Liver (tissue), 10 donors: ENCODE measurements at places on chromosomes 13 and 19.
A peak's percentile ranks its signal among the peaks of the same experiment; 100 is the strongest.

DNA sequence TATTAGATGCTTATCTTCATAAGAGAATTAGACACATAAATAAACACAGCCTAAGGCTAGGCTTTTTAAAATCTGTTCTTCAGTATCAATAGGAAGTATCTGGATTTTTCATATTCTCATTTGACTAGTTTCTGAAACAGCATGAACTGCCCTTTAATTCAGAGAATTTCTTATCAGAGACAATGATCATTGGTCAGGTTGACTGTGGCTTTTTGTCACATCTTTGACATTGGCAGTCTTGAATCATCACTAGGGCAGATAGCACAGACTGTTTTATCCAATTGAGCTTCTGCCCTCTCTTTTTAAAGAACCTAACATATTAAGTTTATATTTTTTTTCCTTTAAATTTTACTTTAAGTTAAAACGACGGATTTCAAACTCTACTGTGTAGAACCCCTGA lies 59.6 kb downstream of the DPY19L3 start:
- DNase-seq, result no peak

GRCh38 chr13:71149046-71149445 lies 718.0 kb downstream of the DACH1 start:
- no peak for DNase-seq

GRCh38 chr13:97369261-97369893 lies 64.6 kb upstream of the RAP2A start:
- no peak for DNase-seq

DNA sequence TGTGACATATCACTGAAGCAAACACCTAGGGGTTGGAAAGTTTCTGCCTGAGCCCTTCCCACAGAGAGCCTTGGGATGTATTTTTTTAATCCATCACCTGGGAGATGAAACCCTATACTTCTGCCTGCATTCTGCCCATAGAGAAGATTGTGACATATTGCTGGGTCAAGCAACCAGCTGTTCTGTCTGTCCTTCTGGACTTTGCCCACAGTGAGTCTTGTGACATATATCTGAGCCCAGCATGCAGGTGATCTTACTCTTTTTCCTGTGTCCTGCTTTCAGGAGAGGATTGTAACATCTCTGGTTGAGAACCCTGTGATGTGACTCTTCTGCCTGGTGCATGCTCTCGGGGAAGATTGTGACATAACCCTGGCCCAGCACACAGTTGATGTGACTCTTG lies 24.9 kb upstream of the ZNF681 start:
- no peak for DNase-seq

GRCh38 chr19:18204394-18205199 lies 755 bp upstream of the RAB3A start:
- DNase-seq, result no peak

GRCh38 chr13:26861941-26862340 lies 101.4 kb upstream of the GPR12 start:
- DNase-seq, result no peak

DNA sequence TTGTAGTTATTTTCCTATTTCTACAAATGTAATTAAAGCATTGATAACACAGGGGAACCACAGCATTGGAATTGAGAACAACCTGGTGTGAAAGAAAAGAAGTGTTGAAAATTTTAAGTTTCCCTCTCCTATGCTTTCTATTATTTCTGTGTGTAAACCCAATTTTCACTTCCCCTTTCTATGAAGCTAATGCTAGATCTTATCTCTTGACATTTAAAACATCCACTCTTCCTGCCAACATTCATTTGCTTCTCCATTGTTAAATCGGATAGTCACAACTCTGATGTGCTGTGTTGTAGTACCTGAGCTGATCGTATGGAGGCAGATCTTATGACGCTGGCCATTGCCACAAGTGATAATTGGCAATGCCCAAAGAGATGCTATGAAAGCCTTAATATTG lies 203.0 kb downstream of the ITGBL1 start:
- no peak for DNase-seq

GRCh38 chr19:40392894-40393517 lies 3.0 kb upstream of the HIPK4 start:
- no peak for DNase-seq

DNA sequence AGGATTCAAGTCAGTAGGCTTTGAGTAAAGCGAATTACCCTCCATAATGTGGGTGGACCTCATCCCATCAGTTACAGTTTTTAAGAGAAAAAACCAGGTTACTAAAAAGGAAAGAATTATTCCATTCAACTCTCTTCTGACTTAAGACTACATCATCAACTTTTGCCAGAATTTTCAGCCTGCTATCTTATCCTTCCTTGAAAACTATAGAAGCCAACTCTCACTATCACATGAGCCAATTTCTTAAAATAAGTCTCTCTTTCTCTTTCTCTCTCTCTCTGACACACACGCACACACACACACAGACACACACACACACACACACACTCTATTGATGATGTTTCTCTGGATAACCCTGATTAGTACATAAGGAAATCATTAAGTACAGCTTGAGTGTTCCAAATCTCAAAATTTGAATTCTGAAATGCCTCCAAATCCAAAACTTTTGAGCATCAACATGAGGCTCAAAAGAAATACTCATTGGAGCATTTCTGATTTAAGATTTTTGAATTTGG lies 217.0 kb upstream of the PRR20A start:
- DNase-seq, result no peak

- no peak for DNase-seq
Observed at GRCh38 chr13:39253774-39254173, 215.5 kb downstream of the NHLRC3 start.

DNA sequence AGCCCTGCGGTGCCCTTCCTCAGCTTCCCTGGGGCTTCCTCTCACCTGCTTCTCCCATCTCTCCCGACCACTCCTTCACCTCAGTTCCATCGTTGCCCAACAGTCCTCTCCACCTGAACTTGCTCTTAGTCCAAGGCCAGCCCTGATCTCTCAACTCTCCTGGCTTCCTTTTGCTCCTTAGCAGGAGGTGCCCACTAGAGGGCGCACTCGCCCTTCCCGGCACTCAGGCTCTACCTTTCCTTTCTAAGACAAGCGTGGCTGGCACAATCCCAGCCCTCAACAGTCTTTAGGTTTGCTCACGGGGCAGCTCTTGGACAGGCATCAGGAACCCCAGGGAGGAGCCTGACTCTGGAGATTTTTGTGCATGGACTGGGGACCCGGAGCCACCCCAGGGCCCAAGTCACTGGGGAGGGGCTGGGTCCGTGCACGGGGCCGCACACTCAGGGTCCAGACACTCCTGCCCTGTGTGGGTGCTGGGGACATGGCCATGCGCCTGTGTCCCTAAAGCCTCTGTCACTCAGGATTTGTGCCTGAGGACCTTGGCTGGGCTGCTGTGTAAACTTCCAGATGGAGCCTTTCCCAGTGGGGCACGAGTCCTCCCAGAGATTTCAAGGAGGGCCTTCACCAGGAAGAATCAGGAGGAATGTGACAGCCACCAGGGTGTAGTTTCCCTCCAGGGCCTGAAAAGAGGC lies 12.1 kb upstream of the CEACAM8 start:
- DNase-seq, result no peak

- peak; percentile 84 for DNase-seq
Observed at GRCh38 chr19:47608969-47609905, at the start of gene BICRA. Gene BICRA, plus strand, starts transcription at chr19:47609134. Its CDS starts 64,441 bp downstream, at chr19:47673575.

GRCh38 chr19:2514981-2515518 lies 39.1 kb downstream of the GADD45B start:
- no peak for DNase-seq

- no peak for DNase-seq
Observed at GRCh38 chr13:114032126-114032799, 58.4 kb upstream of the C13orf46 start.

GRCh38 chr13:54029720-54030119 lies 1001.1 kb downstream of the OLFM4 start:
- no peak for DNase-seq

- no peak for DNase-seq
Observed at GRCh38 chr13:30869491-30869890, 36.6 kb upstream of the MEDAG start.

- no peak for DNase-seq
Observed at GRCh38 chr13:27573265-27573664, 47.1 kb downstream of the LNX2 start.

GRCh38 chr13:30495746-30496145 lies 30.0 kb upstream of the HMGB1 start:
- DNase-seq, result no peak

GRCh38 chr13:51619614-51620013 lies 35.4 kb downstream of the WDFY2 start:
- no peak for DNase-seq

GRCh38 chr13:49292742-49293486 lies 45.2 kb downstream of the CDADC1 start:
- DNase-seq, result no peak

DNA sequence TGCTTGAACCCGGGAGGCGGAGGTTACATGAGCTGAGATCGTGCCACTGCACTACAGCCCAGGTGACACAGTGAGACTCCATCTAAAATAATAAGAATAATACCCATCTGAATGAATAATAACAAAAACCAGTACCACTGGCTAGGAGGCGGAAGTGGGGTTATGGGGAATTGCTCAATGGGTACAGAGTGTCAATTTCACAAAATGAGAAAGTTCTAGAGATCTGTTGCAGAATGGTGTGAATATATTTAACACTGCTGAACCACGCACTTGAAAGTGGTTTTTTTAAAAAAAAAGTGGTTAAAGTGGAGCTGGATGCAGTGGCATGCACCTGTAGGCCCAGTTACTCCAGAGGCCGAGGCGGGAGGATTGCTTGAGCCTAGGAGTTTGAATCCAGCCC lies 18.5 kb downstream of the KLF2 start:
- DNase-seq, result no peak

- no peak for DNase-seq
Observed at GRCh38 chr19:7152568-7152967, 83.1 kb downstream of the ZNF557 start.

DNA sequence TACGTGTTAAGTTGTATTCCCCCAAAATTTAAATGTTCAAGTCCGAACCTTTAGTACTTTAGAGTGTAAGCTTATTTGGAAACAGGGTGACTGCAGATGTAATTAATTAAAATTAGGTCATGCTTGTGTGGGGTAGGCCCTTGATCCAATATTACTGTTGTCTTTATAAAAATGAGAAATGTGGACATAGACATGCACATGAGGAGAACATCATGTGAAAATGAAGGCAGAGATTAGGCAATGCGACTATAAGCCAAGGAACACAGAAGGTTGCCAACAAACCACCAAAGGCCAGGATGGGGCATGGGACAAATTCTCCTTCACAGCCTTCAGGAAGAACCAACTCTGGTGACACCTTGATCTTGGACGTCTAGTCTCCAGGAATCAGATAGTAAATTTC lies 1698.4 kb upstream of the SLC10A2 start:
- DNase-seq, result no peak

- DNase-seq, result no peak
Observed at GRCh38 chr13:94419304-94419924, 60.1 kb downstream of the DCT start.

- DNase-seq, result no peak
Observed at GRCh38 chr13:112781881-112782361, 92.1 kb downstream of the ATP11A start.

- no peak for DNase-seq
Observed at GRCh38 chr13:50390503-50391248, 375.4 kb downstream of the KCNRG start.

DNA sequence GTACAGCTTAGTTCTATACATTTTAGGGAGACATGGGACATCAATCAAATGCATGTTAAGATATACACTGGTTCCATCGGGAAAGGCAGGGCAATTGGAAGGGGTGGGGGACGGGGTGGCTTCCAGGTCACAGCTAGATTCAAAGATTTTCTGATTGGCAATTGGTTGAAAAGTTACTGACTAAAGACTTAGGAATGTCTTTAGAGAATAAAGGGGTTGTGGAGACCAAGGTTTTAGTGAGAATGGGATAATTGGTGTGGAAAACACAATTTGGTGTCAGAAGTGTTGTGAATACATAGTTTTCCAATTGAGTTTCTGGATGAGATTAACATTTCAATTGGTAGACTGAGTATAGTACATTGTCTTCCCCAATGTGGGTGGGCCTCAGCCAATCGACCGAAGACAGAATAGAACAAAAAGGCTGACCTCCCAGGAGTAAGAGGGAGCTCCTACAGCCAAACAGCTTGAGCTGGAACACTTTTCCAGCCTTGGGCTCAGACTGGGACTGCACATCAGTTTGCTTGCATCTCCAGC lies 988 bp upstream of the CCDC169 start:
- DNase-seq, result no peak

GRCh38 chr19:1505012-1505411 lies 7.8 kb downstream of the ADAMTSL5 start:
- DNase-seq, result no peak

DNA sequence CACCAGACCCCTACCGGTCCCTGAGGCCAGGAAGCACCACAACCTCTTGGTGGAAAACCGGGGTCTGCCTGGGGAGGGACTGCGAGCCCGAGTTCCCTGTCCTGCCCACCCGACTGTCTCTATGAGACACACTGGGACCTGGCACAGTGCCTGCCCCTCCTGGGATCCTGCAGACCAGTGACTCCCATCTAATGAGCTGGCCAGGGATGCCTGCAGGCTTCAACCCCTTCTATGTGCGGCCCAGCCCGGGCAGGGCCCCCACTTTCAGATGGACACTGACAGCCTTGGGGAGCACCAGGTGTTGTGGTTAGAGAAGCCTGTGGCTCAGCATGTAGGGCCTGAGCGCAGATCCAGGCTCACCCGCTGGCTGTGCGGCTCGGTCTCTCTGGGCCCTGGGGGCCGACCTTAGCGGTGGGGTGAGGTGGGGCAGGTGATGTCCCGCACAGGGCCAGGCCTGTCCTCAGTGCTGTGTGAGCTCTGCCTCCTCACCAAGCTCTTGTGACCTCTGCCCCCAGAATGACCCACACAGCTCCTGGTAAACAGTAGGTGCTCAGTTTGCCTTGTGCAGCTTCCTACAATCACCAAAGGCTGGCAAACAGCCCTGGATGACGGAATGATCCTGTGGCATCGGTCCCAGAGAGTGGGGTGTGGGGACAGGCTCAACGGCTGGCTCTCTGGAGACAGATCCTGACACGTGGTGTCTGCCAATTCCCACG lies 17.9 kb upstream of the CACTIN start:
- peak; percentile 71 for DNase-seq

GRCh38 chr13:61136093-61136492 lies 279.6 kb downstream of the PCDH20 start:
- DNase-seq, result no peak

GRCh38 chr13:34340534-34340933 lies 522.6 kb downstream of the RFC3 start:
- no peak for DNase-seq

GRCh38 chr19:5690955-5691821 lies 1.1 kb downstream of the RPL36 start:
- no peak for DNase-seq

DNA sequence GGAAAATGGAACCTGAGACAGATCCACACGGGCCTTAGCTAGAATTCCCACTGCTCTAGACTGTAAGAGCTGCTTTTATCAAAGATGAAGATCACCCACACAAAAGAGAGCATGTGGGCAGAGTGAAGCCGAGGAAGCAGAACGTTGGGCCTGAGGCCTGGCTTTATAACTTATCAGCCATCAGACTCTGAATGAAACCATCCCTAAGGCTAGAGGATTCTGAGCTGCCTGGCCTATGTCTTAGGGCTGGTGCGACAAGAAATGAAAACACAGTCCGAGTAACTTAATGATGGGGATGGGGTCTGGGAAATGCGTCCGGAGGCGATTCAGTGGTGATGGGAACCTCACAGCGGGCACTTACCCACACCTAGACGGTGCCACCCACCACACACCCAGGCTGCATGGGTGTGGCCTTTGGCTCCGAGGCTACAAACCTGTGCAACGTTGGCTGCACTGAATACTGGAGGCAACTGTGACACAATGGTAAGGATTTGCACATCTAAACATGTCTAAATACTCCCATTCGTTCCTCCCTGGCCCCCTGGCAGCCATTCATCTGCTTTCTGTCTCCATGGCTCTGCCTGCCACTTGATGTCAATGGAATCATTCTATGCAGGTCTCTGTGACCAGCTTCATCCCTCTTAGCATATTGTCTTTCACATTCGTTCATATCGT lies 62.0 kb downstream of the SLC15A1 start:
- DNase-seq, result no peak
